ENCODE measurements at places on chromosomes 1 and 21.

DNA sequence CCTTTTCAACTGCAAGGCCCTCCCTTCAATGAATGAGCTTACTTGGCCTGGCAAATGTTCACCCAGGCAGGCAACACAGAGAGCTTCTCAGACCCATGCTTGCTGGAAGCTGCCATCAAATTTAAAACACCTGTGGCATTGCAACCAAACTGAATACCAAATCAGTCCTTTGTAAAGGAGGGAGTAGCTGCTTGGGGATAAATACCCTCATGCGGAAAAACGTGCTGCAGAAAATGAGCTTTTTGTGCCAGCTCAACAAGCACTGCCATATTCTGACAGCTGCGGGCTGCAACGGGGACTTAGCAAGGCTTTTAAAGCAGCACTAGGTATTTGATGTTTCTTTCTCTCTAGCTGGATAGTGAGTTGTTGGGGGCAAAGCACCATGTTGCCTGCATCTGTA lies 119.7 kb downstream of the PLPPR4 start:
- H3K4me1 ChIP-seq = no peaks in the 10 kb centered on the region
- no peak for DNase-seq
- H3K27ac ChIP-seq = no peak overlapping the region
- no peak overlapping the region for H3K4me3 ChIP-seq
- no peaks in the 10 kb centered on the region for H3K27me3 ChIP-seq

DNA sequence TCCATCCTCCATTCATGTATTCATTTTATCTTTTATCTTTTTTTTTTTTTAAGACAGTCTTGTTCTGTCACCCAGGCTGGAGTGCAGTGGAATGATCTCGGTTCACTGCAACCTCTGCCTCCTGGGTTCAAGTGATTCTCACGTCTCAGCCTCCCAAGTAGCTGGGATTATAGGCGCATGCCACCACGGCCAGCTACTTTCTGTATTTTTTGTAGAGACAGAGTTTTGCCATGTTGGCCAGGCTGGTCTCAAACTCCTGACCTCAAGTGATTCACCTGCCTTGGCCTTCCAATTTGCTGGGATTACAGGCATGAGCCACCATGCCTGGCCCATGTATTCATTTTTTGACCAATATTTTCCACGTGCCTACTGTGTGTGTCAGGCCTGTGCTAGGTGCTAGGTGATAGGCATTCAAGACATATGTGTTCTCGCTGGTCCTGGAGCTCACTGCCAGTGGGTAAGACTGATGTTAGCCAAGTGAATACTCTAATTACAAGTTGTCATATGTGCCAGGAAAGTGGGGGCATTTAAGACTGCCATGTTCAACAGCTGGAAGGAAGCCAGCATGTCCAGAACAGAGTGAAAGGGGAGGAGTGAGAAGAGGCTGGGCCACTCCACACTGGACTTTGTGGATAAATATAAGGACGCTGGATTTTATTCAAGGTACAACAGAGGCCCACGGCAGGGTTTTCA lies 5.3 kb upstream of the CELSR2 start:
- no peak for DNase-seq
- H3K27ac ChIP-seq = no peak overlapping the region
- peaks cover 4% of the 10 kb centered on the region for H3K27me3 ChIP-seq
- peaks cover 7% of the 10 kb centered on the region for H3K36me3 ChIP-seq
- H3K4me1 ChIP-seq = peaks cover 2% of the 10 kb centered on the region
- no peak overlapping the region for H3K4me3 ChIP-seq

- no peaks in the 10 kb centered on the region for H3K27me3 ChIP-seq
- DNase-seq = no peak
- H3K4me1 ChIP-seq = peaks cover 3% of the 10 kb centered on the region
- H3K27ac ChIP-seq = no peak overlapping the region
Measured at GRCh38 chr1:89941110-89941766, 53.7 kb upstream of the ZNF326 start.

DNA sequence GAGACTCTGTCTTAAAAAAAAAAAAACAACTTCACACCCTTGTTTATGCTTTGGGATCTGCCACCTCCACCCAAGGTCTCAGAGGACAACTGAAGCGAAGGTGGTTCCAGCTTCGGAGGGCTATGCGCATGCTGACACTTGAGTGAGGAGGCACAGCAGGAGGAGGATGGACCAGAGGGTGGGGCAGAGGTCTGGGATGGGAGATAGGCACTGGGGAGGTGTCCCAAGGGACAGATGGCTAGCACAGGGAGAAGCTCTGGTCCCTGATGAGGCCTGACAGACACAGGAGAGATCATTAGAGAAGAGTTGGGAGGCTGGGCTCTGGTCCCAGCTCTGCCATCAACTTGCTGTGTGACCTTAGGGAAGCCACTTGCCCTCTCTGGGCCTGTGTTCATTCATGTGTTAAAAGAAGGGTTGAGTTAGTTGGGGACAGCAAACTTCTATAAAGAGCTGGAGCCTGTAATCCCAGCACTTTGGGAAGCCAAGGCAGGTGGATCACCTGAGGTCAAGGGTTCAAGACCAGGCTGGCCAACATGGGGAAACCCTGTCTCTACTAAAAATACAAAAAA lies 16.8 kb downstream of the E2F2 start:
- H3K36me3 ChIP-seq = peaks cover 52% of the 10 kb centered on the region
- DNase-seq = no peak
- H3K4me1 ChIP-seq = no peaks in the 10 kb centered on the region
- peak overlapping the region; percentile 61 for H3K27ac ChIP-seq
